ENCODE measurements at places on chromosomes 7 and 10.
A peak's percentile ranks its signal among the peaks of the same experiment; 100 is the strongest.

- H3K4me3 ChIP-seq, result no peak overlapping the region
- DNase-seq, result peak; percentile 67
- peak overlapping the region; percentile 6 for H3K27ac ChIP-seq
- H3K27me3 ChIP-seq, result no peaks in the 10 kb centered on the region
- peaks cover 22% of the 10 kb centered on the region for H3K4me1 ChIP-seq
- no peaks in the 10 kb centered on the region for H3K36me3 ChIP-seq
Observed at GRCh38 chr10:71975871-71976725, 11.9 kb downstream of the CHST3 start.

GRCh38 chr7:121798453-121798840 lies 74.5 kb upstream of the PTPRZ1 start:
- H3K27me3 ChIP-seq, result no peaks in the 10 kb centered on the region
- H3K4me3 ChIP-seq, result no peak overlapping the region
- no peaks in the 10 kb centered on the region for H3K4me1 ChIP-seq
- H3K36me3 ChIP-seq, result no peaks in the 10 kb centered on the region

DNA sequence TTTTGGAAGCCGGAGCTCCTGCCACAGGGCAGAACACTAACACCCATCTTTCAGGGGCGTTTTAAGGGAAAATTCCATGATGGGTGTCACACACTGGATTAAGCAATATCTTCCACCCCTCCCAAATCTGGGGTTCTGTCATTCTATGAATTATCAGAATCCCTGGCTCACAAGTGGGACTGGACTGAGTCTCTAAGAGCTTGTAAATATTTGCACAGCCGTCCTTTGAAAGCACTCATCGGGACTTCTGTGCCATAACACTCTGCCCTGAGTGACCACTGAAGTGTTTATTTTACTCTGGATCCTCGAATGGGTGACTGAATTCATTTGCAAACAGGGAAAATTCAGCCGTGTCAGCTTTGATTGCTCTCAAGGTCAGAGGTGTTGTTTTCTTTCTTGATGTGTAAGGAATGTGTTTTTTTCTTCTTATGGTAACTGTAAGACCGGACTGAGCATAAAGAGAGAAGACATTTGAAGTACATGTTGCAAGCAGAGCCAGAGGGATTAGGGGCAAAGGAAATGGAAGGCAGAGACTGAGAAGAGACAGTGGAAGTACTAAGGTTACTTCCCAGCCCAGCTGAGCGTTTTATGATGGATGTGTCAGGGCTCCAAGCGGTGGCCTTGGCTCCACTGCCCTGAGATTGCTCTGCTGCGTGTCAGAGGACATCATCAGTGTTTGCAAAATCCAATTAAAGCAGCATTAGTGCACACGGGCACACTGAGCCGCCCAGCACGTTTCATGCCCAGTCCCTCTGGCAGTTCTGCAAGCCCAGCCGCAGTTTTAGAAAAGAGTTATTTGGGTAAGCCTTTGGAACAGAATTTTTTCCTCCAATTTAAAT lies 17.7 kb upstream of the GTPBP4 start:
- DNase-seq, result no peak
- H3K27me3 ChIP-seq, result no peaks in the 10 kb centered on the region
- peak overlapping the region; percentile 68 for H3K27ac ChIP-seq
- no peaks in the 10 kb centered on the region for H3K36me3 ChIP-seq

DNA sequence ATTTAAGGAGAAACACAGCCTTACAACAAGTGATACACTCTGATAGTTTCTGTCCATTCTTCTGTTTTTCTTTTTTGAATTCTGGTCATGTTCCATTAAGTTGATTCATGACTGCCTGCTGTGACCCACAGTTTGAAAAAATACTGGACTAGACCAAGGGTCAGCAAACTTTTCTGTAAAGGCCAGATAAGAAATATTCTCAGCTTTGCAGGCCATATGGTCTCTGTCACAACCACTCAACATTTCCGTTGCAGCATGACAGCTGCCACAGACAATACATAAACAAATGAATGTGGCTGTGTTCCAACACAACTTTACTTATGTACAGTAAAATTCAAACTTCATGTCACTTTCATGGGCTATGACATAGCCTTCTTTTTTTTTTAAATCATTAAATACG lies 156.7 kb downstream of the PLXNA4 start:
- peaks cover 65% of the 10 kb centered on the region for H3K4me1 ChIP-seq
- H3K4me3 ChIP-seq, result no peak overlapping the region
- H3K27ac ChIP-seq, result peak overlapping the region; percentile 48
- H3K27me3 ChIP-seq, result no peaks in the 10 kb centered on the region
- H3K36me3 ChIP-seq, result no peaks in the 10 kb centered on the region

DNA sequence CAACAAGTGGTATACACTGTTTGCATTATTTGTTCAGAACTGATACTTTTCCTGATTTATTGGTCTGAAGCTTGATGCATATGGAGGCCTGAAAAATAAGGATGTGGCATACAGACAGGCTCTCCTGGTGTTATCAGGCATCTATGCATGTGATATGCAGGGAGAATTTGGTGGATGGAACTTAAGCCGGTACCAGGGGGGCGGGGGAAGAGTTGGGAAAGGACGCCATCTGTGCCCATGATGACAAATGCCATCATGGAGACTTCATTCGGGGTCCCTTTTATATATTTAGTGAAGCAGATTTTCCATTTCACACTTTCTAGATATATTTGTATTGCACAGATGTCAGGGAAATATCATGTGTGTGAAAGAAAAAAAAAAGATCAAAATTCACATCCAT lies 5.4 kb downstream of the HECW1 start:
- no peak for DNase-seq
- H3K4me3 ChIP-seq, result no peak overlapping the region
- no peaks in the 10 kb centered on the region for H3K36me3 ChIP-seq
- H3K27me3 ChIP-seq, result peaks cover 75% of the 10 kb centered on the region
- H3K4me1 ChIP-seq, result no peaks in the 10 kb centered on the region
